Panc1 (cell line): ENCODE measurements at places on chromosomes 4 and X.

GRCh38 chr4:66193487-66193886 lies 523.2 kb upstream of the EPHA5 start:
- DNase-seq, result no peak

DNA sequence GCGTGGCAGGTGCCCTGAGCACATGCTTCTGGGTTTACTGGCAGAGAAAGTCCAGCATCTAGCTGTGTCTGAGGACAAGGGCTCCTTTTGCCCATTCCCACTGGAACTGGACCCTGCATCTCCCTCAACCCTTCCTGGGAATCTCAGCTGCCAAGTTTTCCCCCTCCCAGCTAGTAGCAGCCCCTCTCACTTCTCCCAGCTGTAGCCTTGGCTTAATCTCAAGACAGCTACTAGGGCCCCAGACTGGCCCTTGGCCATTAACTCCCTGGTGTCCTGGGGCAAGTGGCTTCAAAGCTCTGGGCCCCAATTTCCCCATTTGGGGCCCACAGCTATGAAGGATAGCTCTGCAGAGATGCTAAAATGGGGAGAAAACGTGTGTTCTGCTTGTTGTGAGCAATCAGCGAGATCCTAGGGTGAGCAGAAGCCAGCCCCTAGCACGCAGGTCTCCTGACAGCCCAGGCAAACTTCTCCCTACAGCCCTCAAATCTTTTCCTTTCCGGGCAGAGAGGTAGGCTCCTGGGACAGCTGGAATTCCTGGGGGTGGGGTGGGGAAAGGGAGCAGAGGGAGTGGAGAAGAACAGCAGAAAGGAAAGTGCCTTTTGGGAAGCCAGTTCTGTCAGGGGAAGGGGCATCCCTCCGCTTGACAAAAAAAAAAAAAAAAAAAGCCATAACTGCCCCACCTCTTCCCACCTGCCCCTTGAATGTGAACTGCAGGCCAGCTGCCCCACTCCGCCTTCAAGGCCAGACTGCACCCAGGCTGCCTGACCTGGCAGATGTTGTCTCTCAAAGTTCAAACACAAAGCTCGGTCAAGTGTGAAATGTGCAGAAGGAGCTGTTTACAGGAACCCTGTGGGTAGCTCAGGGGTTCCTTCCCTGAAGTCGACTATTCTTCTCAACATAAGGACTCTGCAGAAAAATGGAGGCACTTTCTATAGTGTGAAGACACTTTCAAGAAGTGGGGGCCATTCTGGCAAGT lies 16.6 kb downstream of the FGD1 start:
- no peak for DNase-seq

DNA sequence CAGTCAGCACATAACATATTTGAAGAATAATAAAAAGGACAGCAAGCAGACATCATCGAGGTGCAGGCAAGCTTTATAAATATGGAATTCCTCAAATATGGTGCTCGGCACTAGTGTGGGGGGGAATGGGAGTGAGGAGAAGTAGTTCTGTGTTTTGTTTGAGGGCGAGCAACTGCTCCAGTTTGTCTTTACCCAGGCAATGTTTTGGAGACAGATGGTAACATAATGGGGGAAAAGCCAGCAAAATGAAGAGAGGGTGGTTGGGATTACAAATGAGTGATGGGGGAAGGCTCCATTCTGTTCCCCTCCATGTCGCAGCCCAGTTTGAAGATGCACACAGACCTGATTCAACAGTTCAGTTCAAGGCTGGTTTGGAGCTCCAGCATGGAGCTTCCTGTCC lies 572.9 kb upstream of the DIPK2B start:
- DNase-seq, result no peak

DNA sequence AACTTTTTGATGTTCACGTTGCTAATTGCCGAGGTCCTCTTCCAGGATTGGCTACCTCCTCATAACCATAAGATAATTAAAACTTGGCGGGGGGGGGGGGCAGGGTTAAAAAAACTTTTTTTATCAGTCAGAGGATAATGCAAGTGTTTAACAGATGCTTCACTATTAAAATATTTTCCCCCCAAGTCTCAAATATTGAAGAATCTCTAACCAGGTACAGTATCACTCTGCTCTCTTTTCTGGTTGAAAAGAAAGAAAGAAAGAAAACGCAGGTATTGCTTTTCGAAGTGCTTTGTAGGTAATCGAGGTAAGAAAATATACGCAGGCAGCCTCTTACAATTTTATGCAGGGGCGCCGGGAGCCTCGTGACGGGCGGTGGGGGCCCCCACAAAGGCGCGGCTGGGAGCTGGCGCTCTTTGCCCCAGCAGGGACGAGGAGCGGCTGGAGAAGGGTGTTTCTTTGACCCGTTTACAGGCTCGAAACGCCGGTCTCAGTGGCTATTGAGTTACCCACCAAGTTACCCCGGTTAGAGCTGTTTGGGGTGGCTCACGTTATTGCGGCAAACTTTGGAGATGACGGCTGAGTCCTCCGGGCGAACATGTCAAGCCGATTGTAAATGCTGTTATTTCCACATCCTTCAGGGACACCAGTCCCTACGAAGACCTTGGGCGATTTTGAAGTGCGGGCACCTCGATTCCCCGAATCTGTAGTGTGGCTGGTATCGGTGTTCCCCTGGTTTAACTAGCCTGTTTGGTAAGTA lies 477 bp upstream of the HAND2 start:
- DNase-seq, result no peak

DNA sequence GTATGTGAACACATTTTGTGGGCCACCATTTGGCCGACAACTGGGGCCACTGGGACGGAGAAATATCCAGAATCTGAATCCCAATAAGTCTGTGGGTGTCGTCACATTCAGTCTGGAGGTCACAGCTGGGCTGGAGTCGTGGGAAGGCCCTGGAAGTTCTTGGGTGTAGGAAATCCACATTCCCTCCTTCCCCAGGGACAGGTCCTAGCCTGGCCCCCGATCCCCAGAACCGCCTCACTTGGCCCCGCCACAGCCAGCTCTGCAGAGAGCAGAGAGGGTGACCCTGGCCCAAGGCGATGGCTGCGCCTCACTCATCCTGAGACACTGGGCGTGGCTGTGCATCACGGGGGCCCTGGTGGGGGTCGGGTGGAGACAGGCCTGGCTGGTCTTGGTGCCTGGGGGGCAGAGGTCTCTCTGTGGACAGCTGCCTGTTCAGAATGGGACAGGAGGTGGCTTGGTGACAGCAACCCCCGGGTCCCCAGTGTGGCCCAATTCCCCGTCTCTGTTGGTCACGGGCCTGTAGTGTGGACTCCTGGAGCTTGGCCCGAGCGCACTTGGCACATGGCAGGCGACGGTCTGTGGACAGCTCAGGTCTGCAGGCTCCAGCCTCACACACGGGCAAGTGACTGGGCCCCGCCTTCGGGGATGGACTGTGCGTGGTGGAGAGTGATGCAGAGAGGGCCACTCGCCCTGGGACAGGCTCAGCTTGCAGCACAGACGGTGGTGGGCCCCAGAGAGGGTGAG lies 16.4 kb downstream of the DOK7 start:
- DNase-seq, result no peak

- no peak for DNase-seq
Observed at GRCh38 chrX:127190381-127190780, 370.9 kb downstream of the PRR32 start.

DNA sequence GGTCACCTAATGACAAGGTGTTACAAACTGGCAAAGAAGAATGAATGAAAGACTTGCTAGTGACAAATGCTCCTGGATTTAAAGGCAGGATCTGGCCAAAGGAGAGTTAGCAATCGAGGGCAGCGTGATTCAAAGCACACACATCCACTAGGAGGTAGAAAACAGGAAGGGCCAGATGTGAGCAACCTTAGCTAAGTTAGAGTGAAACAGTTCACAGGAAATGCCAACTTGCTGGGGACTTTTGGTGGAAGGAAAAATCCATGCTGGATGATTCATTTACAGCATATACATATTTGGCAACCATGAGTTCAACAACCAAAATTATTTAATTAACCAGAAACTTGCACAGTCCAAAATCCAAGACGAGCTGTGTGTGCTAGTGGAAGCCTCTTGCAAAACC lies 276.9 kb downstream of the PTTG2 start:
- DNase-seq, result peak; percentile 4

GRCh38 chrX:106716004-106716403 lies 10.5 kb upstream of the RNF128 start:
- no peak for DNase-seq

DNA sequence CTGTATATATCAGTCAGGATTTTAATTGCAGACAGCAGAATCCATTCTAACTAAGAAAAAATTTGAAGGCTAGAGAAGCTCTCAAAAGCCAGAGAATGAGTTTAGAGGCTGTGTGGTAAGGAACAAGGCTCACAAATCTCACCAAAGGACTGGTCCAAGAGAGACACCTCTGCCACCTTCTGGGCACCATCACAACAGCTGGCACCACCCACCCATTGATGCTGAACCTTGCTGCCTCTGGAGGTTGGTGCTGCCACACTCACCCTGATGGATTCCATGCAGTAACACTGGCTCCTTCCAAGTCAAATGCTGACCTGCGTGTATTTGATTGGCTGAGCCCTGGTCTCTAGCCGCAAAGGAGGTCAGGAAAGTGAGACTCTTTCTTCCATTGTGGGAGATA lies 100.8 kb downstream of the BEND2 start:
- no peak for DNase-seq

DNA sequence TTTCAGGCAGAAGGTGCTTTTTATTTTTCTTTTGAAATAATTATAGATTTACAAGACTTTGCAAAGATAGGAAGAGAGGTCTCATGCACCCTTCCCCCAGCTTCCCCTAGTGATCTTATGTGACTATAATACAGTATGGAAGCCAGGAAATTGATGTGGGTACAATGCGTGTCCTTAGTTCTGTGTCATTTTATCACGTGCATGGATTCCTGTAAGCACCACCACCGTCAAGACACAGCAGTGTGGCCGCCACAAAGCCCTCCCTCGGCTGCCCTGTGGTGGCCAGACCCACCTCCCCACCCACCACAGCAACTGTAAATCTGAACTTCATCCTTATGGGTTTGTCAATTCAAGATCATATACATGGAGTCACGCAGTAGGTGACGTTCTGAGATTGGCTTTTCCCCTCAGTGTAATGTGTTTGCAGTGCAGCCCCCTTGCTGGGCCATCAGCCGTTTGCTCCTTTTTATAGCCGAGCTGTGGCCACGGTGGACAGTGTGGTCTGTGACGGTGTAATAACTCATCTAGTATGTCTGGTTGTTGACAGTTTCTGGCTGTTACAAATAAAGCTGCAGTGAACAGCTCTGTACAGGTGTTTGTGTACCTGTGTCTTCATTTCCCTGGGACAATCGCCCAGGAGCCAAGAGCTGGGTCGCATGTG lies 10.9 kb upstream of the HTRA3 start:
- no peak for DNase-seq

- DNase-seq, result no peak
Observed at GRCh38 chr4:23934223-23934622, 44.4 kb upstream of the PPARGC1A start.

- no peak for DNase-seq
Observed at GRCh38 chr4:118916691-118917289, 28.1 kb downstream of the SYNPO2 start.

DNA sequence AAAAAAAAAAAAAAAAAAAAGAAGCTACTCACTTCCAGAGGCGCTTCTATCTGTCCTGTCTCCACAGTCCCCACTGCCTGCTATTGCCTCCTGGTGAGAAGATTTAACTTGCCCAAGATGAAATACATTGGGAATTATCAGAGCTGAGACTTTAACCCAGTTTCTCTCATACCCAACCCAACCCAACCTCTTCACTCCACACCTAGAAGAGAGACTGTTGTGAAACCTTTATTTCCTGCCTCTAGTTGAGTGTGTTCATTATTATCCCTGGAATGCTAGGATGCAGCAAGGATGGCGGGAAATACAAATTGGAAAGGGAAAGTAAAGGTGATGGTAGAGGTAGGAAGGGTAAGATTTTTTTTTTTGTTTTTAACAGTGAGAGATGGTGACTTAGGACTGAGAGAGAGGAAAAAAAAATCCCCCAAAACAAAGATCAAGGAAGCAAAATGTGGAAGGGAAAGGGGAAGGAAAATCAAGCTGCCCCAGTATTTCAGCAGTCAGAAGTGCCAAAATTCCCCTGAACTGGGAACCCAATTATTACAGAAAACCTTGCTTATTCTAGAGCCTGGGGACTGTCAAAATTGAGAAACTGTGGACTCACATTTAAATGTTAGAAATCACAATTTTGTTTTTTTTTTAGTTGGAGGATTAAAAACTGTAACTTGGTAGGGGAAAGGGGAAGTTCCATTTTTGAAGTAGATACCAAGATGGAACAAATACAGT lies 253.0 kb downstream of the PTTG2 start:
- DNase-seq, result no peak

DNA sequence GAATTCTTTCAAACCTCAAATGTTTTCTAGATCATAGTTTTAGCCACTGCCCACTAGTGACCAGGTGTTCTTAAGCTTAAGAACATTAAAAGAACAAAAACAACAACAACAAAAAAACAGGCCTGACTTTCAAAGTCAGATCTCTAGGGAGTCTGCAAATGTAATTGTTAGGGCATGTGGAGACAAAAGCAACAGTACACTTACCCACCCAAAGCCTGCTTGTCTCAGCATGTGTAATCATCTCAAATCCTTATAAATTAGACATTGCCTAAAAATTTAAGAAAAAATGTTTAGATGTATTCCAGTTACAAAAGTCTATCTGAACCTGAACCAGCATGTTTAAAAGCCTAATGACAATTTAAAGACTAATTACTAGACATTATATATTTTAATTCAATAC lies 79.9 kb downstream of the SLC7A11 start:
- no peak for DNase-seq

GRCh38 chr4:18020145-18020670 lies 1.3 kb downstream of the LCORL start:
- no peak for DNase-seq

- DNase-seq, result no peak
Observed at GRCh38 chrX:1239681-1240142, 27.3 kb upstream of the CRLF2 start.

DNA sequence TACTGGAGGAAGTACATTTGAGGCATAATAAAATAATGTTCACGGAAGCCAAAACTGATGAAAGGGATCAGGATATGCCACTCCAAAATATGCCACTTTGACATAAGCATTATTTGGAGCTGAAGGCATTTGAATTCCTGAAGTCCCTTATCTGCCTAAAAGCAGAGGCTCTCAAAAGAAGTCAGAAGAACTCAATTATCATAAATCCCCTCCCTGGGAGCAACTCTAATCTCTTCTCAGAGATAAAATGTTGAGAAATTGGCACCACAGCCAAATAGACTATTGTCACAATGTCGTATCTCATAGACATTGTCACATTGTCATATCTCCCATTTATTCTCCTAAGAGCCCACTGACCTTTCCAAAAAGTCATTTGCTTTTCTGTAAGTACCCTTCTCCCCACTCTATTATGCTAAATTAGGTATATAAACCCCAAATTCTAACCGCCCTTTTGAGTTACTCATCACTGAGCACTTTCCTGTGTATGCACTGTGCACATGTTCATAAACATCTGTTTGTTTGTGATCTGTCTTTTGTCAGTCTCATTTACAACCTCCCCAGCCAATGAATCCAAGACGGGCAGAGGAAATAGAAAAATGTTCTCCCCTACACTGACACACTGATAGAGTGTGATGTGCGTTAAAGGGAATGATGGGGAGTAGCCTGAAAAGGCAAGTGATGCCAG lies 78.5 kb upstream of the NAF1 start:
- DNase-seq, result no peak
